Astrocyte (in vitro differentiated cells and primary cell): ENCODE measurements at places on chromosomes 4 and X.

GRCh38 chr4:177964061-177964460 lies 521.8 kb upstream of the AGA start:
- H3K4me3 ChIP-seq: no peak overlapping the region
- peak; percentile 49 for DNase-seq
- H3K27ac ChIP-seq: peak overlapping the region; percentile 43
- H3K27me3 ChIP-seq: no peaks in the 10 kb centered on the region

DNA sequence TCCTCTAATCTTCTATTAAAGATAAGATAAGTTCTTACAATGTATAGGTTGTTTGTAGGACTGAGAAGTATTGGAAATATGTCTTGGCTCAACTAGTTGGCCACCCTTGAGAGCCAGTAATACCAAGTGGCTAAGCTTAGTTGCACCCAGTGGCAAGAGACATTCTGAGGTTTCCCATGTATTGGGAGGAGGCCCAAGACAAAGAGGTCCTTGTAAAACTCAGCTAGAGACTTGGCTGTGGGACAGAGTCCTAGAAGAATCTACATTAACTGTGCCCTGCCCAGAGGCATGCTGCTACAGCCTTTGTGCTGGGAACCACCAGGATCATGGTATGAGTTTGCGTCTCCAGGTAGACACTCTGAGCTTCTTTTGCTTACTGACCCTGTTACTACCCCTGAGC lies 41.9 kb upstream of the SLC4A4 start:
- no peak overlapping the region for H3K4me3 ChIP-seq
- peaks cover 14% of the 10 kb centered on the region for H3K4me1 ChIP-seq
- H3K27ac ChIP-seq: no peak overlapping the region
- H3K36me3 ChIP-seq: no peaks in the 10 kb centered on the region

GRCh38 chr4:48462363-48462762 lies 20.8 kb upstream of the SLC10A4 start:
- H3K27ac ChIP-seq: no peak overlapping the region
- H3K36me3 ChIP-seq: no peaks in the 10 kb centered on the region
- H3K4me1 ChIP-seq: no peaks in the 10 kb centered on the region
- H3K27me3 ChIP-seq: no peaks in the 10 kb centered on the region
- DNase-seq: no peak

DNA sequence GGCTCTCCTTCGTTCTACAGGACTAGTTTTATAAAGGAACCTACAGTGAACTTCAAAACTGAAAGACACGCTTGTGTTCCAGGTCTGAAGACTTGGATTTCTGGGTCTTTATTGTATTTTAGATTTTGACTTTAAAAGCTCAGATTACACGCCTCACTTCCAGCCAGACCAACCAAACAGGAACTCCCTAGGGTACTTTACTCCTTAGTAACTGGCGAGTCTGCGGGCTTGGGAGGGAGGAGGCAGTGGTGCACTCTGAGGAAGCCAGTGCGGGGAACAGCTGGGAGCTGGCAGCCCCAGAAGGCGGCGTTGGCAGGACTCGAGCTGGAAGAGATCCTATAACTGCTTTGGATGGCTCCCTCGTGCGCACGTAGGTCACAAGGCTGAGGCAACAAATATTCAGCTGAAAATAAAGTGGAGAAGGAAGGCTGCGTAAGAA lies 391 bp upstream of the PHKA1 start:
- H3K27ac ChIP-seq: peak overlapping the region; percentile 33
- H3K36me3 ChIP-seq: no peaks in the 10 kb centered on the region
- no peaks in the 10 kb centered on the region for H3K27me3 ChIP-seq
- H3K4me3 ChIP-seq: peak overlapping the region; percentile 64
